GM12892 (cell line): ENCODE measurements at places on chromosomes 11 and 22.

- peak; percentile 57 for DNase-seq
Observed at GRCh38 chr11:73184953-73185671, 33.0 kb upstream of the P2RY2 start.

- DNase-seq, result no peak
Observed at GRCh38 chr11:22163394-22163797, 29.5 kb upstream of the ANO5 start.

- no peak for DNase-seq
Observed at GRCh38 chr11:103397369-103397768, 288.1 kb downstream of the DYNC2H1 start.

GRCh38 chr11:413120-414081, 1.4 kb downstream of the SIGIRR start:
- DNase-seq, result no peak

GRCh38 chr22:19669570-19669969, 44.7 kb upstream of the SEPTIN5 start:
- no peak for DNase-seq

DNA sequence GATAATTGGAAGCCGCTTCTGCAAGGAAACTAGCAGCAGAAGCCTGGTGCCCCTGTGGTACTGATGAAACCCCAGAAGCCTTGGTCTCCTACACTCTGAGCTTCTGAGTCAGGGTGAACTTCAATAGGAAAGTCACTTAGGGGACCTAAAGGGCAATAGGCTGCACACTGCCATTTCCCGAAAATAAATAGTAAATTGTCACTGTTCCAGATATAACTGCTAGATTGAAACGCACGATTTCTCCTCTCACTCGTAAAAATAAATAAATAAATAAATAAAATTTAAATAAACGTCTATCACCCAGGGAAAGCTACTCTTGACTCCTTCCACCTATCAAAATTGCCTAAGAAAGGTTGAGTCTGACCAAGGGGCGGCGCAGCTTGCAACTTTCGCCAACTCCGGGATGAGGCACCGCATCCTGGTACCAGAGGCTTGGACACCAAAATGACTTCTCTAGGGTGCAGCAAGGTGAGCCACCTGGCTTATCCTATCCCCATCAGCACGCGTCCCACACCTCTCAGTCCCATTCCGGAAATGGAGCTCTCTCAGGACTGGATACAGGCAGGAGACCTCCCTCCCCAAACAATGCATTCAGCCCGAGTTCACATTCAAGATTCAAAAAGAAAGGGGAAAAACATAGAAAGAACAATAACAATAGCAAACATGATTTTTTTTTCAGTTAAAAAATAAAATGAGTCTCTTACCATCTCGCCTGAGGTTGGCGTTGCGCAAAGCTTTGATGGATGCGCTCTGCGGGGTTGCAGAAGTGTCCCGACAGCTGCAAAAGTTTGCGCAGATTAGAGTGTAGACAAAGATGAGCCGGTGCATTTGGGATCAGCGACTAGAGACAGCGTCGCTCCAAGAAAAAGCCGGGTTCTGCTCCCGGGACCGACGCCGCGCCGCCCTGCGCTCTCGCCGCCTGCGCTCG, 583 bp downstream of the PDGFD start:
- DNase-seq, result no peak

DNA sequence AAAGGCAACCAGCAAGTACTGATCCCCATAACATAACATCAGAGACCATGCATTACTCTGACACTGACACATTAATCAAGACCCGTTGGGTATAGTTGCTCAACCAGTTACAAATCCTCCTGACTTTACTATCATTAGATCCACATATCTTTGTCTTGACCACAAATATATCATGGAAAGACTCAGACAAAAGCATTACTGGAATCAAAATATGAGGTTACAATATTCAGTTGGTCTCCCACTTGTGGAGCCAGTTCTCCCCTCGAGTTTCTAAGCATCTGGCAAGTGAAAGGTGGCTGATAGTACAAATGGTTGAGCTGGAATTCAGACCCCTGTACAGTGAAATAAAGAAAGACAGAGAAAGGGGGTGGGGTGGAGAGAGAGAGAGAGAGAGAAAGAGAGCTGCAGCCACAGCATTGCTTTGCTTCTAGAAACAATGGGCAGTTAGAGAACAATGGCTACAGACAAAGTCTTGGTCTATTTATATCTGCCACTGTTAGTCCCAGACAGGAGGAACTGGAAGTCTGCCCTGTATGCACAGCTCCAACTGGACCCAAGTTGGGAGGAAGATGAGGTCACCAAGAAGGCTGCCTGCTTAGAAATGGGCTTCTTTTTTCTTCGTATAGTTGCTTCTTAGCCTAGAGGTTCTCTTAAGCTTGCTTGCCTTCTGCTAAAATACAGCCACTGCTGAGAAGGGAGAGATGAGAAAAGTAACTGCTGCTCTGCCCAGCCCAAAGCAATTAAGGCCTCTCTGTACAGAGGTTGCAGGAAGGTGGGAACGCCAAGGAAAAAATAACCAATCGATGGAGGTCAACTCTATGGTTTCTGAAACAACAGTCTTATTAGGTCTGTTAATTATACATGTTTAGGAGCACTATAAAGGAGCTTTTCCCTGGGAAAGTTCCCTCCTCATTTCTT, 85.5 kb downstream of the ETS1 start:
- DNase-seq, result no peak

- no peak for DNase-seq
Observed at GRCh38 chr11:71252770-71253730, 673 bp upstream of the SHANK2 start.
